ENCODE measurements at places on chromosomes 7 and 10.

- DNase-seq: no peak
Observed at GRCh38 chr10:34760606-34761005, 54.5 kb downstream of the PARD3 start.

DNA sequence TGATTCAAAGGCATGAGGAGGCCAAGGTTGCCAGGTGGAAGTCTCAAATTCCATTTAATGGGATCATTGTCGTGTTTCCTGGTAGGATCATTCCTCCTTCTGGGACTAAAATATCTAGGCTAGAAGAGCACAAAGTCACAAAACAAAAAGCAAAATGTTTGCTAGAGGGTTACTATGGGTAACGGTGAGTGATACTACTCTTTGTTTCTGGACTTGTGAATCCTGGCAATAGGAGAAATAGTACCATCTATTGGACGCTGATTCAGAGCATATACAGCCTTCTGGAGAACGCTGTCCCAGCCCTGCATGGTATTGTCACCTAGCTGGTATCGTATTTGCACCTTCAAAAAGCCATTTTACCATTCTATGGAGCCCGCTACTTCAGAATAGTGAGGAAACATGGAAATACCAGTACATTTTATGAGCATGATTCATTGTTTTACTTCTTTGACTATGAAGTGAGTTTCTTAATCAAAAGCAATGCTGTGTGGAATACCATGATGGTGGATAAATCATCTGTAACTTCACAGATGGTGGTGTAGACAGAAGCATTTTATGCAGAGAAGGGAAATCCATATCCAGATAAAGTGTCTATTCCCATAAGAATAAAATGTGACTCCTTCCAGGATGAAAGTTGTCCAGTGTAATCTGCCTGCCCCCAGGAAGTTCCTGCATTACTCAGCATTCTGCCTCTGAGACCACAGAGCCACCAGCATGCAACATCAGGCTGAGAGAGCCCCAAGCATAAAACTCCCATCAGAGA is 361.0 kb downstream of the ETV1 start:
- DNase-seq: no peak

- DNase-seq: no peak
Observed at GRCh38 chr10:124211921-124212320, 118.5 kb upstream of the CHST15 start.

DNA sequence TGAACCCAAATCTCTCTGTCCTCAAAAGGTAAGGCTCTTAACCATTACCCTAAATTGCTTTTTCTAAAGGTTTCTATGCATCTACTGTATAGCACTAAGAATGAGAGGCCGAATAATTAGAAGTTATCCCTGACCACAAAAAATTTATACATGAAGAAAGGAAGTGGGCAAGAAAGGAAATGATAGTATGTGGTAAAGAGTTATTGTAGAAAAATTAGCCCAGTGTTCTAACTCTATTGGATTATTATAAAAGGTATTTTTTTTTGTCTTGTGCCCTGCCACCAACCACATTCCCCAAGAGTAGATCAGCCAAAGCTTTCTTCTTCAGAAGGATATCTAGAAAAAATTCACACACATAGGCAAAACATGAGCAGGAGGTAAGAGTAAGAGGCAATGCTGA is 45.4 kb downstream of the DKK1 start:
- no peak for DNase-seq

DNA sequence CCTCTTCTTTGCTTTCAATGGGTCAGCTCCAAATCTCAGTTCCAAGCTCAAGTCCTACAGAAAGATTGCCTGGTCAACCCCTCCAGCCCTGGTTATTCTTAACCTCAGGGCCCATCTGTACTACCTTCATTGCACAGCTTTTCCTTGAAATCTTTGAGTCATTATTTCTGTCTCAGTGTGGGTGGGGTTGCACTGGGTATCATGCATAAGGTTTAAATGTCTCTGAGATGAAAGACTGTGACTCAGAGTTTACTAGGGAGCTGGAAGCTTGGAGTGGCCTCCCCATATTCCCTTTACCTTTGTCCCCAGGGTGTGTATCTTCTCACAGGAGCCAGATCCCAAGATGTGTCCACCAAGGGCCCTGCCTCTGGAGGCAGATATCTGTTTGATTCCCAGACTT is 3.3 kb upstream of the OR6V1 start:
- no peak for DNase-seq

DNA sequence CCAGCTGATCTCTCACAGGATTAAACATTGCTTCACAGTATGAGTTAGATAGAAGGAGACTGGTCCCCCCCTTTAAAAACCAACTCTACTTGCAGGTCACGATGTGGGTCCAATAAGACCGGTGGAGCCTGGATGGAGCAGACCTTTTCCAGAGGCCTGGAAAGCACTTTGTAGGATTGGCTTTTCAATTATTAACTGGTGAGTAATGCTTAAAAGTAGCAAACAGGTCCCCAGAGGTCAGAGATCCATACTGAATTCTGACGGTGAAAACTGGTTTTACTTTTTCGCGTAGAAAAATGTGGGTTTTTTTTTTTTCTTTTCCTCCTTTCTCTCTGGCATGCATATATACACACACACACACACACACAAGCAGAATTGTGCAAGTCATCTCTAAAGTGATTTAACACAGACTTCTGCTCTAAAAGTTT is 74.9 kb upstream of the OGDHL start:
- no peak for DNase-seq

DNA sequence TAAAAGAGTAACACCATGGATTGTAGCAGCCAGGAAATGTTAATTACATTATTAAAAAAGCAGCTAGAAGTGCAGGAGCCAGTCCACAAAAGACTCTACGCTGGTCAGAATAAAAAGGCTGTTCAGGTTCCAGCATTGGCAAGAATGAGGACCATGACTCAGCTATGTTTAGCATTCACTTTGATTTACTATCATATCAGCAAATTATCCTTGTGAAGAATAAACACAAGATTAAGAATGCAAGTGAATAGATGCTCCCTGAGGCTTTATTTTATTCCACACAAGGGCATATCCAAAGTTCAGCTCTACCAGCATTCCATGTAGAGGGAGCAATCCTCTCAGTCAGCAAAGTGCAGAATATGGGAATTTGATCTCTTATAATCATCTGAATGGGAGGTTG is 13.6 kb downstream of the DGKB start:
- DNase-seq: no peak

- DNase-seq: peak; percentile 63
Observed at GRCh38 chr10:22988581-22989360, 60.9 kb downstream of the ARMC3 start.

GRCh38 chr10:60661637-60662036 is 116.6 kb upstream of the CDK1 start:
- DNase-seq: no peak

- no peak for DNase-seq
Observed at GRCh38 chr7:75861636-75862035, 17.2 kb upstream of the RHBDD2 start.

- DNase-seq: no peak
Observed at GRCh38 chr7:159158888-159159405, 14.3 kb upstream of the VIPR2 start.
